NCI-H1694 (cell line): ENCODE measurements at places on chromosomes 7 and 10.

- no peak for DNase-seq
Measured at GRCh38 chr7:135756191-135756590, 7.6 kb upstream of the FAM180A start.

- no peak for DNase-seq
Measured at GRCh38 chr7:22563621-22564241, 63.7 kb upstream of the STEAP1B start.

DNA sequence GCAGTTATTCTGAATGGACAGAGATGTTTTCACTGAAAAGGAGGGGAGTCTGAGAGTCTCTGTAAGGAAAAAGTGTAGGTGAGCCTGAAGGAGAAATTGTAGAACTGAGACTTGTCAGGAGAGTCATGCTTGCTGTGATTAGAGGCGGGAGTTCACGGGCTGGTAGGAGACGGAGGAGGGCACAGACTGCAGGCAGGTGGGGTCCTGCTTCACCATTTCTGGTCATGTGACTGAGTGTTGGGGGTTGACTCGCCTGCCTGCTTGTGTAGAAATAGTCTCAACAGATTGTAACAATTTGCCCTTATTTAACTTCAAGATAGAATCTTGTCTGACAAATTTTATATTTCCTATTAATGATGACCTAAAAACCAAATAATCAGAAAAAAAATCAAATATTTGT is 70.3 kb downstream of the OGDH start:
- DNase-seq: no peak

- DNase-seq: no peak
Measured at GRCh38 chr10:49751636-49752510, 10.2 kb downstream of the OGDHL start.

DNA sequence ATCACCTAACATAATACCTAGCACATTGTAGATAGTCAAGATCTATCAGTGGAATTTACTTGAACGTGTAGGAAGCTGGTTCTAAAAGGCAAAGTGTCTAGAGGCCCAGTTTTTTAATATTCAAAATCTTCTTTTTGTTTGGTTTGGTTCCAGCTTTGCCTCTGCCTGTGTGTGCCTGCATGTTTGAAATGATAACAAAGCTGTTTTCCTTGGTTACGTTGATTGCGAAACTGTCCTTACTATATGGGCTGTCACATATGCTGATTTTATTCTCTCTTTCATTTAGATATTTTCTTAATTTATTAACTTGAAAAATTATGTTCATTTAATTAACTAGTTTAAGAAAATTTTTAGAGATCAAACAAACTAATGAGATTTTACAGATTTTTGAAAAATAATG is 237.3 kb downstream of the SEMA3A start:
- no peak for DNase-seq

- no peak for DNase-seq
Measured at GRCh38 chr7:47827871-47828270, 120.4 kb downstream of the PKD1L1 start.

DNA sequence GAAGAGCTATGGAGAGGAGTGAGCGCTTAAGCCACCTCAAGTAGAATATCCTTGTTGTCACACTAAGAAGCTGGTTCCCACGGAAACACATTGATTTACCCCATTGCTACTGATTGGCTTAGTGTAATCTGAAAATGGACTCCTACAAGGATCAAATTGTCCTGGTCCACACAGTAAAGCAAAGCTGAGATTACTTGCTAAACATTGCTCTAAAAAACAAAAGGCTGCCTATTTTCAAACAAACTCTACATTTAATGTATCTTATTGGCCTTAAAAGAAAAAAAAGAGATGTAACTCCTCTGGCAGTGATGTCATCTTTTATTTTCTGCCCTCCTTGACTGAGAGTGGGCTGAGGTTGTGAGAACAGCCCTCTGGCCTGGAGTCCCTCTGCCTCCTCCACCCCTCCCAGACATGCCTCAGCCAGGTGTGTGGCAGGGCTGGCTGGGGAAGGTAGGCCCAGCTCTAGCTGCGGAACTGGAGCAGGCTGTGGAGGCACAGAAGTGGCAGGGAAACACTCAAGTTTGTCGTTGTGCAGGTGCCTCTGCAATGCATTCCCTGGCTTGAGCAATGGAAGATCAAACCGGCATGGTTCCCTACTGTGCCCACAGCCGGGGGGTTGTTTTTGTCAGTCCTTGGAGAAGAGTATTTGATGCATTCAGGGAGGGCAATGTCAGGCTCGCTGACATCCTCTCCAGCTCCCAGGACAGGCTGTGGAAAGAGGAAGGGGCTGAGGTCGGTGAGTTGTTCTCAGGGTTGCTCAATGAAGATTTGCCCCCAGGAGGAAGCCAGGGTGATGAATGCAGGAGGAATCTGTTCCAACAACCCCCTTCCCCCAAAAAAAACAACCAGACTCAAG is 9.1 kb downstream of the KLF6 start:
- DNase-seq: no peak

DNA sequence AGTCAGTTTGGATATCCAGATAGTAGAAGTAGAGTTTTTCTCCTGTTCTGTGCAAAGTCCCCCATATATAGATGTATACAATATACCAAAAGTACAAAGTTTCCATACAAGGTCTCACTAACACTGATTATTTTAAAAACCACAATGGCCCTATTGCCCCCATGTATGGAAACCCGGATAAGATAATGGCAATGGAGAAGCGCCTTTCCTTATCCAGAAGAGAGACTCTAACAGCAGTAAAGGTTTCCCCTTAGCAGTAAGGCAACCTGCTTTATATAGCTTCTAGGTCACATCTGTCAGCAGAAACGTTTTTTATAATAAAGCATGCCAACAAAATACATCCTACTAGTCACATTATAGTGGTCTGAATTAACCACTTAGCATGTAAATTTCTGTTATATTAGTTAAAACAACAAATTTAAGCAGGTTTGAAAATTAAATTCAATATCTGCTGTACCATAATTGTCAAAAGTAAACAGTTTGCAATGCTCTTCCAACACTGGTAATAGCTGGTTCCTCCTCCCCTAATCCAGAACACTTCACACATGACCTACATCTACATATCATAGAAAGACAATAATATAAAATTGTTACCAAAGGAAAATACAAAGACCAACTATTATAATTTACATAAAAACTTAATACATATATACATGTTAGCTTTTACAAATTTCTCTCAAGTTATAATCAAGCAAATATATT is 22.4 kb downstream of the USP6NL start:
- no peak for DNase-seq

- no peak for DNase-seq
Measured at GRCh38 chr10:101388676-101389276, 34.8 kb downstream of the BTRC start.
